ENCODE measurements at places on chromosomes 3 and 15.

DNA sequence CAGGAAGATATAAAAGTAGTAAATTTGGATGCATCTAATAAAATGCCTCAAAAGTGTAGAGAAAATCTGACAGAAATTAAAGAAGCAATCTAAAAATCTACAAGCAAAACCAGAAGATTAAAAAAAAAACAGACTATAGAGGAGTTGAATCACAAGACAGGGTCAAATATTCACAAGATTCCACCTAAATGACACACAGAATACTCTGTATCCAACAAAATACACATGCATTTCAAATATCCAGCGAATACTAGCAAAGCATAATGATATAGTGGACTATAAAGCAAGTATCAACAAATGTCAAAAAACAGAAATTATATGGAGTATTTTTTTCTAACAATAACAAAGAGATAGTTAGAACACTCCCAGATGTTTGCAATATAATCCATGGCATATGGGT, 20.5 kb upstream of the ACTC1 start:
- DNase-seq, result no peak

GRCh38 chr3:44862226-44862637, 520 bp downstream of the TMEM42 start:
- DNase-seq, result peak; percentile 30

DNA sequence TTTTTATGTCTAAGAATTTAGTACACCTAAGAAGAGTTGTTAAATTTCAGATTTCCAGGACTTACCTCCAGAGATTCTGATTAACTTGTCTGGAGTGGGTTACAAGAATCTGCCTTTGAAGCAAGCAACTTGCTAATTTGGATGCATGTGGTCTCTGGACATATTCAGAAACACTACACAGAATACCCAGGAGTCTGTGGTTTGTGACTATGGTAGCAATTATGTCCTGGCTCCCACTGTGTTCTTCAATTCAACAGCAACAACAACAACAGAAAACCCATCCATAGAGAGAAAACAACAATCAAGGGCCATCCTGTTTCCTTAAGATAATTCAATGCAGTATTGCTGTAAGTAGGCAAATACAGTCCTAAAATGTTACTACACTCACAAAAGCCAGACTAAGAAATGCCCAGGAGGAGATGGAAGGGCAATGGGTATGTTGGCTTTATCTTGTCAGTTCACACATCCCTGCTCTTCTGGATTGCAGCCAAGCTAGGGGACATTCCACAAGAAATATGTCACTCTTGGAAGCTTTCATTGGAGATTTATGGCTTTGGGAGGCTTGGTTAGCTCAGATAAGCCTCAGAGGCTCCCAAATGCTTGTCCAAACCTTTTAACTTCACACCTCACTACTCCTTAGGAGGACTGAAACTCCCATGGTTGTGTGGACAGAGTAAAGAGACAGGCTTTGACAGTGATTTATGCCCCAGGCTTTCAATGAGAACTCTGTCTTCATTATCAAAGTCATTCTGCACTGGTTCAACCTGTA, 99.4 kb upstream of the MRPL3 start:
- DNase-seq, result no peak

DNA sequence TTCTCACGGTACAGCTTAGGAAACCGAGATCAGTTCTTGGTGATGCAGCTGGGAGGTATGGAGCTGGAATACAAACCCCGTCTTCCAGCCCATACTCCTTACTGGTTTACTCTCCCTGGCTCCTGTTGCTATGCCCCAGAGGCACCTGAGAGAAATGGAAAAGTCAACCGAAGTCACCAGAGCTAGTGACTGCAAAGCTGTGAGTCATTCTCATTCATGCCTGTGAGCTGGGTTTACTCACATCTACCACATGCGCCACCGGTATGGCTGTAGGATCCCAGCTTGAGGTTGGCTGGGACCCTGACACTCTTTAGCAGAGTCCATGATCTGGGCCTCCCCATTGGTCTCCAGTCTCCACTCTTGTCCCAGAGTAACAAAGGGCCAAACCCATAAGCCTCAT, 111.5 kb upstream of the ETV5 start:
- DNase-seq, result no peak

- DNase-seq, result no peak
Observed at GRCh38 chr3:189531271-189531670, 99.9 kb upstream of the TP63 start.

DNA sequence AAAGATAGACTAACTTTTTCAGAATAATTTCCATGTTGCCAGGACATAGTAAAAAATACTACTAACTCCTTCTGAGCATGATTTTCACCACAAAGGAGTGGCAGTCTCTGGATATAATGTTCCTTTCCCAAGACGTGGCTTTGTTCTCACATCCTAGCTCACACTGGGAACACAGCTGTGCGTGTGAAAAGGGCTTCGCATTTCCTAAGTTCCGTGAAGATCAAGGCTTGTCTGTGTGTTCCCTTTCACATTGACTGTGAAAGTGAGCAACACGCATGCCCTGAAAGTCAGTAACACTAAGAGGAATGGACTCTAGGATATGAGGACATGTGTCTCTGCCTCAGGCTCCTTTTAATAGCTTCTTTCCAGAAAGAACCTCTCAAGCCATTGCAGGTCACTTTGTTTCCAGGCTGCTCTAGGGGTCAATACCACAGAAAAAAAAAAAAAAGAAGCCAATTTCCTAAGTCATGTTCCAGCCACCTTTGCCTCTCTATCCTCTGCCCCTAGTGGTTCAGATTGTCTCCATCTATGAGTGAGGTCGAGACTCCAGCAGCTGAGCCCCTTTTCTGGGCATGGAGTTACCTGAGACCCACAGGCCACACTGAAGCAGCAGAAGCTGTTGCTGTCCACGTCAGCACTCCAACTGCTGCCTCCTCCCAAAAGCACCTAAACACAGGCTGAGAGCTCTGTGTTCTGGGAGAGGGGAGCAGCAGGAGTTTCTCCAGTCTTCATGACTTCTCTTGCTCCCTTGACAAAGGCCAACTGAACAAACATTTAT, 355.9 kb downstream of the RSL24D1 start:
- no peak for DNase-seq

DNA sequence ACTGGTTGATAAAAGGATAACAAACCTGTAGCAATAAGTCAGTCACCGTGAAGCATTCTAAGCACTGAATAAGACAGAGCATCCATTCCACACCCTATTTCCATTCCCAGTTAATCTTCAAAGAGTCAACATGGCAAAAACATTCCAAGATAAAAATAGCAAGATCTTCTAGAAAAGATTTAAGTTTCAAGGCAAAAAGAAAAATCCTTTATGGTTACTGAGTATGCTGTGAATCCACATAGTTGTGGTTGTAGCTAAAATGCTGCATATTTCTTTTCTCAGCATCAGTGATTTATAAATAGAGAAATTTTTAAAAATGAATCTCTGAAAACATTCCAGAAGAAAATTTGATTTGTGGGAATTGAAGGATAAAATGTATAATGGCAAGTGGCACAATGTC, 21.1 kb downstream of the GAP43 start:
- DNase-seq, result no peak

All from CD4-positive, CD25-positive, alpha-beta regulatory T cell (primary cell).